ENCODE measurements at places on chromosomes 16 and 17.

DNA sequence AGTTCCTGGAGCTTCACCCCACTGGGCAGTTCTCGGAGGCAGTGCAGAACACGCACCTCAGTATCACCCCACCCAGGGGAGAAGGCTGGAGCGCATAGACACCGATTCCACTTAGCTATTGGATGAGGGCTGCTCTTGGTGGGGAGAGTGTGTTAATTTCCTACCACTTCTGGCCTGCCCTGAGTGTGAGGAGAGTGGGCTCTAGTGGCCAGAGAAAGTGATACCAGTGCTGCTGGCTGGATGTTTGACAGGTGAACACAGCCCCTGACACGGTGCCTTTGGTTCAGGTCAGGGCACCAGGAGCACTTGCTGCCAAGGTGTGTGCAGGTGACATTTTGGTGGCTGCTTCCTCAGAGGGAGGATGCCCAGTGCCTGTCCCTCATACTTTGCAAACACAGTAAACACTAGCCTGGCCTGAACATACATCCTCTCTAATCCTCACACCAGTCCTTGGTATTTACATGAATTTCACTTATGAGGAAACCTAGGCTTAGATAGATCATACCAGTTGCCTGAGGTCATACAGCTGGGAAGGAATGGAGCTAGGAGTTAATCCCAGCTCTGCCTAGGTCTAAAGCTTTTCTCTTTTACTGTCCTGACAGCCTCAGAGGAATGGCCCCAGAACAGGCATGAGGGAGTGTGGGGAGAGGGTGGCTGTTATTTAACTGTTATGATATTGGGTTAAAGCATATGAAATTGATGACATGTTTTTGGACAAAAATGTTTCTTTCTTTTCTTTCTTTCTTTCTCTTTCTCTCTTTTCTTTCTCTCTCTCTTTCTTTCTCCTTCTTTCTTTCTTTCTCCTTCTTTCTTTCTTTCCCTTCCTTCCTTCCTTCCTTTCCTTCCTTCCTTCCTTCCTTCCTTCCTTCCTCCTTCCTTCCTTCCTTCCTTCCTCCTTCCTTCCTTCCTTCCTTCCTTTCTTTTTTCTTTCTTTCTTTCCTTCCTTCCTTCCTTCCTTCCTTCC, 21.0 kb upstream of the ITGAX start:
- no peak for DNase-seq

DNA sequence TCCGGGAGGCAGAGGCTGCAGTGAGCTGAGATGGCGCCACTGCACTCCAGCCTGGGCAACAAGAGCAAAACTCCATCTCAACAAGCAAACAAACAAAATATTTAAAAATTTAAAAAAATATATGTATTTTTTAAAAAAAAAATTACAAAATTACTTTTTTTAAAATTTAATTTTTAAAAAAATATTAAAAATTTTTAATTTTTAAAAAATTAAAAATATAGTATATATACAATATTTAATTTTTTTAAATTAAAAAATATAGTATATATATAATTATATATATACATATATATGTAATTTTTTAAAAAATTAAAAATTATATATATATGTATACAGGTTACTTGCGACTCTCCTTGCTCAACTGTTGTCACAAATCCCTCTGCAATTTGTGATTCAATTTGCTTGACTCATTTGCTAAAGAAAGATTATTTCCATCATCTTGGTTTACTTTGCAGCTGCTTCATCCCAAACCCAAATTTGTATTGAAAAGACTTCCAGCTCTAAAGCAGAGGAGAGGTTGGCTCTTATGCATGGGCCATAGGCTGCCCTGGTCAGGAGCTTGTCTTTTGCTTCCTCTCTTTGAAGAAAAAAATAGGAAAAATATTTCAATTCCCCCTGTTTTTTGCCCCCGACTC, 247.4 kb upstream of the IRX3 start:
- DNase-seq = no peak

- DNase-seq = no peak
These were observed 154.7 kb downstream of the C16orf78 start for GRCh38 chr16:49528060-49528865.

DNA sequence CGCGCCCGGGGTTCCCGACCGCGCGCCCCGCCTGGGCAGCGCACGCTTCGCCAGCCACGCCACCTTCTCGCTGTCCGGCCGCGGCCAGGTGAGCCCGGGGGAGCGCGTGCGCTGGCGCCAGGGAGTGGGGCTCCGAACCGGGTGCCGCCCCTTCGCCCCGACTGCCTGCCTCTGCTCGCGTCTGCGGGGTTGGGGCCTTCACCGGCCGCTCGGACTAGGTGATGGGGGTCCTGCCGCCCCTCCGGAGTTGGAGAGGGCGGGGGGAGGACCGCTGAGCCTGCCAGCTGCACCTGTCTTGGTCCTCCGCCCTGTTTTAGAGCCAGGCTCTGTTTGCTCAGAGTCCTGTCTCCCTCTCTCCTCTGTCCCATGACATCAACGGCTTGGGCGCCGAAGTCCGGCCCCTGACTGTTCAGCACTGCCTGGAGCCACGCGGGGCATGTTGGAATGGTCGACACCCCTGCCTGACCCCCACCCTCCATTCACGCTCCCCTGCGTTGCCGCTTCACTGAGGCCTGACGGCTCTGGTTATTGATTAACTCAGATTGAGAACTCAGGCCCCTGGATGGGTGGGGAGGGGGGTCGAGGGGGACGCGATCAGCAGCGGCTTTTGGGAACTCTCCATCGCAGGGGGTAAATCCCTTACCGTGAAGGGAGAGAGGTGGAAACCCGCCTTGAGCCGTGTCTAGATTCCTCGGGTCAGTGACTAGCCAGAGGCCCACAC, 748 bp downstream of the SMTNL2 start:
- DNase-seq = no peak

DNA sequence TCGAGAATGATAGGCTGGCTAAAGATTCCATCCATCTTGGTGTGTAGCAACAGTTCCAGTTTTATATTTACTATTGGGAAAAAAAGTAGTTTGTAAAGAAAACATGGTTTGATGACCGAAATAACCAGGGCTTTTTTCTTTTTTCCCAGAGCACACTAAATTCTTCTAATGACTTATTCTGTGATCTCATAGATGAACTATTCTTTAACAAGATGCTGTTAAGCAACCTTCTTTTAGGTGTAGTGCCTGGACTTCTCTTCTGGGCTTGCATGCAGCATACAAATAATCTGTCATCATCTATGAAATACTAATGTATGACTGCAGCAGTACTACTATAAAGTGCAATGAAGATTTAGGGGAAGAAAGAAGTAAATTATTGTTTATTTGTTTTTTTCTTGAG, 11.0 kb upstream of the CAPNS2 start:
- DNase-seq = no peak

DNA sequence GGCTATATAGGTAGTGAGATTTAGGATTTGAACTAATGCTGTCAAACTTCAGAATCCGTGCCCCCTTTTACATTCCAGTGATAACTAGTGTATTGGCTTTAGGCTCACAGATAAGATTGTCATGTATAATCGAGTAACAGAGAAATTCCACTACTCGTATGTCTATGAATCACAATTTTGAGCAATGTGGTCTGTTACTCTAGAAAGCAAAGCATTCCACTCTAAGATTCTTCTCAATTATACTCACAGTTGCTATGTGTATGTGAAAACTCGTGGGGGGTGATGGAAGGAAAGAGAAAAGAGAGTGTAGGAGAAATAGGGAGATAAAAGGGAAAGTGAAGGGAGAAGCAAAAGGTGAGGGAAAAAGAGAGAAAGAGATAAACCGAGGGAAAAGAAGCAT, 1175.1 kb upstream of the GOT2 start:
- DNase-seq = no peak

GRCh38 chr16:17370223-17370707, 100.5 kb downstream of the XYLT1 start:
- DNase-seq = no peak

DNA sequence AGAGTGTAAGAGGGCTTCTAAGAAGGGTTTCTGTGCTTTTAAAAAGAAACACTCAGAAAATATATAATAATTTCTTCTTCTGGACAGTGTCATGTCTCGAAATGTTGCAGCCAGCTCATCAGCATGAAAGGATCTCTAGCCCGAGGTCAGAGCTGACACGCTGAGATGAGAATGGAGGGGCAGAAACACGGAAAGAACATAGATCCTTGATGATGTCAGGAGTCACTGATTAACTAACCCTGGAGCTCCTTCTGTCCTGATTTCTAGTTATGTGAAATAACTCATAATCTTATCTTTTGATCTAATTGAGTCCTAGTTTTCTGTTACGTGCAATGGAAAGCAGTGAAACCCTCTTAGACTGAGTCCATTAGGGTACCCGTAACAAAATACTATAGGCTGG, 10.3 kb upstream of the TOX3 start:
- no peak for DNase-seq

GRCh38 chr17:82006468-82007227, 16.0 kb downstream of the CENPX start:
- no peak for DNase-seq

GRCh38 chr17:54372069-54372749, 528.4 kb upstream of the TOM1L1 start:
- DNase-seq = no peak

- no peak for DNase-seq
These were observed 92.1 kb downstream of the TBC1D16 start for GRCh38 chr17:79943347-79944241.

- DNase-seq = no peak
These were observed 772 bp upstream of the SHISA6 start for GRCh38 chr17:11240041-11240840.
